ENCODE measurements at places on chromosomes 3 and 15.

DNA sequence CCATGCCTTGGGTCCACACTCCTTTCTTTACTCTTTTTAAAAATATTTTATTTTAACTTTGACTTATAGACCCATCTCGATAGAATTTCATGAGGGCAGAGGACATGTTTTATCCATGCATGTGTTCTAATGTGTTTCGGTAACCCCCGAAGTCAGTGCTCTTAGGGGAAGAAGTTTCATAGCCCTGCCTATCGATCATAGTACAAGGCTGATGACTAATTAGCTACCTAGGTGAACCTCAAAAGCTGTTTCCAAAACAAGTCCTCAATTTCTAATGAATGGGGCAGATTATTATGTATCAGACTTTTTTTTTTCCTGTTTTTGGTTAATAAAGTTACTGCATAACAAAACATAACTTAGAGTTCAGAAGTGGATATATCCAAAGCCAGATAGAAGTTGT, 82.0 kb downstream of the MBNL1 start:
- DNase-seq = no peak

GRCh38 chr3:5343459-5343858, 156.0 kb downstream of the EDEM1 start:
- no peak for DNase-seq

- no peak for DNase-seq
Measured at GRCh38 chr3:5466717-5467116, 279.2 kb downstream of the EDEM1 start.

DNA sequence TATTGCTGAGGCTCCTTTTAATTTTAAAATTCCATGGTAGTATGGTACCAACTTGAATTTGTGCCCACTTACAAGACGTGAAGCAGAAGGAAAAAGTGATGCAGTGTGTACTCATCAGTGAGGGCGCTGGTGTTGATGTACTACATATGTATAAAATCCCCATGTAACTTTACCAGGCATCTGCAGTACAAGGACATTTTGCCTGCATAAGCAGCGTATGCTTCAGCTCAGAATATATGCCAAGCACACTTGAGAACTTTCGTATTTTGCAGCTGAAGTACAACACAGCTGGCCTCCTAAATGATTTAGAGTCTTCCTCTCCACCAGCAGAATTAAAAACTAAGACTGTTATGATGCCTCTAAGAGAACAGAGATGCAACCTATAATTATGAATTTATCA, 108.9 kb downstream of the RYR3 start:
- DNase-seq = no peak

- no peak for DNase-seq
Measured at GRCh38 chr15:39320886-39321285, 260.0 kb upstream of the THBS1 start.

DNA sequence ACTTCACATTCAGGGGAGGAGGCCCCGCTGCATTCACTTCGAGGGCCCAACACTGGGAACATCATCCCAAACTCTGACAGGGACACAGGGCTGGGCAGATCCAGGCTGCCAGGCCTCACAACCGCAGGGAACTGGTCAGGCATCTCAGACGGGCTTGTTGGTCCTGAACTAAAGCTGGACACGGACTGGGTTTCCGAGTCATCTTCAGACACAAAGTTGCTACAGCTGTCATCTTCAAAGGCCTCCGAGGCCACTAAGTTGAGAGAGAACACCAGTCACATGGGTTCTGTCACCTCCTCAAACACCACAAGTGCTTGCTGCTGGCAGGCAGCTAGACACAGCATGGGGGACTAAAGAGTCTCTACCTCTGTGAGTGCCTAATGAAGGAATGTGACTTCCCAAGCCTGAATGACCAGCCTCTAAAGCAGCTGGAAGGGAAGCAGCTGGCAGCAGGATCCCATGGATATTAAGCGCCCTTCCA, 50.9 kb downstream of the CAPN7 start:
- no peak for DNase-seq

DNA sequence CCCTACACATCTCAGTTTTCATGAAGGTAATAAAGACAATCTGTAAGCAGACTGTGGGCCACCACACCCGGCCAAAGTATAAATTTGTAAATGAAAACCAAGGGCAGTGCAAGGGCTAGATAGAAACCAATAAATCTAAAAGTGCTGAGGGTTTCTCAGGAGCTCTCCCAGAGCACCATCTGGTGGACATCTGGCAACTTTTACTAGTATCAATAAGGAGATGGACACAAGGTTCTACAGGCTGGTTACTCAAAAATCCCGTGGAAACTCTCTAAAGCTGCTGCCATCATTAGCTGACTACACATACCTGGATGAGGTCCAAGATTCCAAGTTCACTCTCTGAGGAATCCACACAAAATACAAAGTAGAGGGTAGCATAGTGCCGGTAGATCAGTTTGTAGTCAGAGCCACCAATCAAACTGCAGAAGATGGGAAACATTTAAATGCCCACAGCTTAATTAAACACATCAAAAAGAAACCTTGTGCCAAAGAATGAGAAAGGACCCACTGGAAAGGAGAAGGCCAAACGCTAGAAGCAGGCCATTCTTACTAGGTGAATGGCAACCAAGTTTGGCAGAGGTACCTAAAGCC, 5.5 kb downstream of the AP3S2 start:
- no peak for DNase-seq

All from effector memory CD4-positive, alpha-beta T cell (primary cell).